ENCODE measurements at places on chromosomes 12 and 14.

DNA sequence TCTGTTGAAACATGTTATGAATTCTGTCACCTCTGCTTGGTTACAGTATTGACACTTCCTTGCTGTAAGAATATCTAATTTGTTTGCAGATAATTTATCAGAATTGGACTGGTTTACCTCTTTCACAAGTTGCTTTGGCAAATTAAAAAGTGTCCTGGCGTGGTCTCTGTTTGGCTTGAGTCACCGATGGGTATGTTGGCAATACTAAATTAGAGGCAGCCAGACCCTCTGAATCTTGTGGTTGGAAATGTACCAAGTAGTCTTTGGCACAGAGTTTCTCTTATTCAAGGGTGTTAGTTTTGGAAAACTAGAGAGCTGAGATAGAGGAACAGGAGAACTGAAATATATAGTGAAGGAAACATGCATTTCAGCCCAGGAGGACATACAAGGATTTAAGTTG, 521.1 kb upstream of the MGAT4C start:
- no peak for DNase-seq

DNA sequence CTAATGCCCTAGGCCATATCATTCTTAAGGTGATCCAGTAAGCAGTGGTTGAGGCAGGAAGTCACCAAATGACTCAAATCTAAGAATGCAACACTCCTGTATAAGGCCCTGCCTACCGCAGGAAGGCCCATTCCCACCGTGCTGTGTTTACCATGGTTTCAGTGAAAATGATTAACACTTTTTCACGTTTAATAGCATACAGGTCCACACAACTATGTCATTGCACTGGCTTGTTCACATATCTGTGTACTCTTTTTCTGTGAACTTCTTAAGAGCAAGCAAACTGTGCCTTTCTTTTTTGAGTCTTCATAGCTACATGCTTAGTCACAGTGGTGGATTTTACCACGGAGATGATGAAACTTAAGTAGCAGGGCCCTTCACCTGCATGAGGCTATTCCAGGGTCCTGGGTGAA, 214.9 kb downstream of the CNTN1 start:
- no peak for DNase-seq

DNA sequence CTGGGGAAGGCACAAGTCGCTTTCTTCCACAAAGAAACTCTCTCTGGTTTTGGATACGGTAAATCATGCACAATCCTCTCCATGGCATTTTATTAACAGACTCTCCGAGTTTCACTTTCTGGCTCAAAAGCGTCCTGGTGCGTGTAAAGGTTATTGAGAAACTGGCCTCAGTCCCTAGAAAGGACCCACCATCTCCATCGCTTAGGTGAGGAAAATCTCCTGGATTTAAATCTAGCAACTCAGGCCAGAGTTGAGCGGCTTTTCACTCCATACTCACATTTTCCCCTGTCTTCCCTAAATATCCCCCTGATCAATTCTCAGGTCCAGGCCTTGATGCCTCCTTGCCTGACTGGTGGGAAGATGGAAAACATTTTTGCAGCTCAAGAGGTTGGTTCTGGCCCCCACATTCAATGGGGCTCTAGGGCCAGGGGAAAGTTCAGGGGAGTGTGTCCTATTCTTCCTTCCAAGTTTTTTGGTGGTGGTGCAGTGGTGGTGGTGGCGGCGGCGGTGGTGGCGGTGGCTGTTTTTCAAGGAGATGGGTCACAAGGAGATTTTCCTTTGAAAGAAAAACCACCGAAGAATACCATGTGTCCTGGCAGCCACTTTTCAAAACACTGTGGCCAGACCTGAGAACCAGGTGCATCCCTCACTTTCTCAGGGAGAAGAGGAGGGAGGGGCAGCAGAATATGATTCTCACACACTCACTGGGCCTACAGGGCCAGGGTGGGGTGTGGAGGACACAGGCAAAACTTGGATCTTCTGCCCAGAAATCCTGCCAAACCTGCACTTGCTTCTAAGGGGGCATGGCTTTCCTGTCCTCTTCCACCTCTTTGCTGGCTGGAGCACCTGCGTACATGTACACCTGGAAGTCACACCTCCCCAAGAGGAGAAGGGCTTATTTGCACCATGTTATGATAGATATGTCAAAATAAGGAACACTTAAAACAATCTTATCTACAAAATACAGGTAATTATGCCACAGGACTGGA, 46.7 kb upstream of the PNMA1 start:
- DNase-seq: no peak

GRCh38 chr12:12180575-12180974, 86.3 kb downstream of the LRP6 start:
- no peak for DNase-seq

GRCh38 chr14:53900499-53900898, 56.1 kb downstream of the BMP4 start:
- DNase-seq: no peak

DNA sequence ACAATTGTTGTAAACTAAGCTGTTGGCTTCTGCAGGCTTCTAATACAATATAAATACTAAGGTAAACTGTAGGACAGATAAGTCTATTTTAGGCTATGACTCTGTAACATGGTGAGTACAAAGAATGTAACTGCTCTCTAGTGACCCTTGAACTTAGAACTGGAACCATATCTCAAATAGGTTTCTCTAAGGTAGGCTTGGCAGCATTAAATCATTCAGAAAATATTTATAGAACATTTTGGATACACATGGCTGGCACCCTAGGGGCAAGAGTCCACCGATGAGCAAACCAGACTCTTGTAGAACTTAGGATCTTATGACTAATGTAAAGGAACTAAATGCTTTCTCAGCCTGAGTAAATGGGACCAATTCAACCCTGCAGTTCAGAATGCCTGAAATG, 19.4 kb upstream of the SLC25A3 start:
- no peak for DNase-seq

- DNase-seq: no peak
Measured at GRCh38 chr12:92656911-92657310, 45.9 kb upstream of the PLEKHG7 start.
